Activated CD8-positive, alpha-beta T cell treated with anti-CD3 and anti-CD28 coated beads for 36 hours (primary cell): ENCODE measurements at places on chromosomes 3 and 15.
A peak's percentile ranks its signal among the peaks of the same experiment; 100 is the strongest.

GRCh38 chr3:125245521-125245920, 33.0 kb upstream of the SLC12A8 start:
- no peak for DNase-seq

DNA sequence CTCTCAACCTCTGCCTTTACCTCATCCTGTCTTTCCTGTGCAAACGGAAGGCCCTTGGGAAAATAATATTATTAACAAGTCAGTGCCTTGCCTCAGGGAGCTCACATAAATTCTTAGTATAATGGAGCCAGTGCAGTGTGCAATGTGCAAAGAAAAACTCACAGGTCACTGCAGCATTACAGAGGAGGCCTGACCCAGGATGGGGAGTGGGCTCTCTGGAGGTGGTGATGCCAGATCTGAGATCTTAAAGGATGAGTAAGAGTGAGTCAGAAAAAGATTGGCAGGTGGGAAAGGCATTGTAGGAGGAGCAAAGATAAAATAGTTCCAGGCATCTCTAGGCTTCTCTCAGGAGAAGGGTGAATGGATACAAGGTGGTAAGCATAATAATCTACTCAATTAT, 185.6 kb upstream of the ADAMTS9 start:
- no peak for DNase-seq

DNA sequence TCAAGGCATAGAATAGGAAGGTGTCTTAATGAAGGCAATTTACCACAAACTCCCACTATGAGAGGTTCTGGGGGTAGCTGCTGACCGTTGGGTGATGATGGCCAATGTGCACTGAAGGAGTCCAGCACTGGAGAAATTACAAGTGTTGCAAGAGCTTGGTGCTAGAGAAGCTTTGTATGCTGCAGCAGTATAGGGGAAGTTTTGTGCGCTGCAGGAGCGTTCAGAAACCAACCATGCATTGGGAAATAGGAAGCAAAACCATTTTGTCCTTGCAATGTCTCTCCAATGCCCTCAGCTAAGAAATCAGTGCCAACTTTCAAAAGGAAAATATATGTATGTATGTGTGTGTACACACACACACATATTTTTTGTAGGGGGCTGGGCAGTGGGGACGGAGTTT, 441.6 kb upstream of the NAALADL2 start:
- no peak for DNase-seq

DNA sequence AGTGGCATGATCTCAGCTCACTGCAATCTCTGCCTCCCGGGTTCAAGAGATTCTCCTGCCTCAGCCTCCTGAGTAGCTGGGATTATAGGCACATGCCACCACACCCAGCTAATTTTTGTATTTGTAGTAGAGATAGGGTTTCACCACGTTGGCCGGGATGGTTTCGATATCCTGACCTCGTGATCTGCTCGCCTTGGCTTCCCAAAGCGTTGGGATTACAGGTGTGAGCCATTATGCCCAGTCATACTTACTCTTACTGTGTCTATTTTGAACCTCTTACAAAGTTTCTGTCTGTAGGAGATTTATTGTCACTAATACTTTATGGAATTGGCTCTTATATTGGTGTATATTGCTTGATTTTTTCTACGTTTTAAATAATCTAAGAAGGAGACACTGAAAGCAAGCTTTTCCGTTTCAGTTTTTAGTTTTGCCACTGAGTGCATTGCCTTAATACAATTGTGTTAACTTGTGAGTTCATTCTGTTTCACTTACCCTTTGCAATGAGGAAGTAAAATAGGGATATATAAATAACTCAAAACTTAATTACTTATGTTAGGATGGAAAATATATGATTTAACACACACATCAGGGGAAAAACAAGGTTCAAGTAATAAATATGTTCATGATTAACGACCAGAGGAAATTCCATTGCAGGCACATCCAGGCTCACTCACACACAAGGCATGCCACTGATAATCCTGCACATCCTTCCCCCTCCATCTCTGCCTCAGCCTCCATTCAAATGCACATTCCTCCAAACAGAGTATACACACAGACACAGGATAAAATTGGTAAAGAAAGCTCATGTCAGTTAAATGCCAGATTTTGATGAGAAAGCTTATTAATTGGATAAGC, 279.3 kb upstream of the RASGRP1 start:
- DNase-seq, result no peak

DNA sequence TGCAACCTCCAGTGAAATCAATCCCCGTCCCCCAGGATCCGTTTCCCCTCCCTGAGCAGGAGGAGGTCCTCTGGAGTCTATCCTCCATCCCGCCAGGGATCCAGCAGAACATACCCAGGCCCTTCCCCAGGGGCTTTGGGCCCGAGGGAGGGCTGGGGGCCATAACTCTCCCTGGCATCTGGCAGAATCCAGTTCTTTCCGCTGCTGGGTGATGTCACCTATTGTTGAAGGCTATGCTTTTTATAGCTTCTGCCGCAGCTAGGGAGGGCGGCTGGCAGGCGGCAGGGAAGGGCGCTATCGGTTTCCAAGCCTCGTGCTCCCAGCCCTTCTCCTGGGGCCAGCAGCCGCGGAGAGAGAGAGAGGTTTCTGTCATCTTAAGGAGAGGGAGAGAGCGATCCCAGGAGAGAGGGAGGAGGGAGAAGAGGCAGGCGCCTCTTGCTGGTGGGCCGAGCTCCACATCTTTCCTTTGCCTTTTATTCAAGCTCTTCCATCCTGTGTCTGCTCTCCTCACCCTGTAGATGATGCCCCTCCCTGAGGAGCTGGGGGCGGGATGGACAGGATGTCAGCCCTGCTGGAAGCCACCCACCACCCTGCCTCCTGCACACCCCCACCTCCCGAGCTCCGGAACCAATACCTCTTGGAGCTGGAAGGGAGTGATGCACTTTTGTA, 120.1 kb downstream of the ANP32A start:
- no peak for DNase-seq

GRCh38 chr3:109683746-109684145, 346.4 kb upstream of the DPPA4 start:
- DNase-seq, result no peak

DNA sequence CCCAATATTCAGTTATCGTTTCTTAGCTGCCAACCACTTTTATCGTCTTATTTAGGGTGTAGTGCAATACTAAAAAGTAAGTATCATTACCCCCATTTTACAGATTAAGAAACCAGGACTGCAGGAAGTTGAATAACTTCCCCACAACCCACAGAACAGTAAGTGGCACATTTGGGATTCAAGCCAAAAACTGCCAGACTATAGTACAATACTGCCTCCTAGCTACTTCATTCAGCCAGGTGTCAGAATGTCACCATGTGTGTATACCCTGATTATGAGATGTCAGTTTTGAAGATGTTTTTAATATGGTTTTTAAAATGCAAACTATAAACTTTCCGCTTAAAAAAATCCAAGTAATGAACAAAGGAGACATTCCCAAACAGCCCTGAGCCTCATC, 74.2 kb upstream of the PROK2 start:
- peak; percentile 12 for DNase-seq

GRCh38 chr15:89114990-89115389, 26.7 kb downstream of the ABHD2 start:
- no peak for DNase-seq

DNA sequence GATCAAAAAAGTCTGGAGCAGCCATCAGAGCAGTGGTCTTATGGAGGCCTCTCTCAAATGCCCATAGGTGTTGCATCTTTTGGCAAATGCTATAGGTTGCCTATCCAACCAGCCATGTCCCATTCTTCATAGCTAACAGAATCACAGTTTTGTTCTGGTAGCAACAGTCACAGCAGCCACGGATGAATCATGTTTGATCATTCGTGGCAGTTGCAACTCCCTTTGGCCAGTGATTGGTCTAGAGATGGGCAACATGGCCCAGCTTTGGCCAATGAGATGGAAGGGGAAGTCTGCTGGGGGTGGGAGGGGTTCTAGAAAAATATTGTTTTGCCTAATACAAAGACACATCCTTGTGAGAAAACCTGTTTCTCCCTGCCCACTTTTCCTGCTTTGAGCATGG, 50.3 kb upstream of the PPP2R3A start:
- no peak for DNase-seq

DNA sequence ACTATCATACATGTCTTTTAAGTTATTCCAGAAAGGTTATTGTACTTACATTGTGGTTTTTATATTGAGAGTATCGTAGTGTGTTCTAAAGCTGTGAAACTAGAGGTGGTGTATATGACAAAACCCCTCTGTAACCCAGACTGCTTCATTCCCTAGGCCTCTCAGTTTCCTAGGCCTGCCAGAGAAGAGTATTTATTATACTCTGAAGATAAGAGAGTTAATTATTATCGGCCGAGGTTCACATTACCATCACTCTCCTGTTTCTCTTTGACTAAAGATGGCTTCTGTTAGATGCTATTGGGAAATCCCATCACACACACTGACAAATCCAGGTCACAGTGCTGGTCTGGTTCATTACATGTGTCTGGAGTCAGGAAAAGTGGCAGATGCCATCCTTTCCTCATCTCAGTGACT, 20.5 kb downstream of the EXOSC7 start:
- no peak for DNase-seq

DNA sequence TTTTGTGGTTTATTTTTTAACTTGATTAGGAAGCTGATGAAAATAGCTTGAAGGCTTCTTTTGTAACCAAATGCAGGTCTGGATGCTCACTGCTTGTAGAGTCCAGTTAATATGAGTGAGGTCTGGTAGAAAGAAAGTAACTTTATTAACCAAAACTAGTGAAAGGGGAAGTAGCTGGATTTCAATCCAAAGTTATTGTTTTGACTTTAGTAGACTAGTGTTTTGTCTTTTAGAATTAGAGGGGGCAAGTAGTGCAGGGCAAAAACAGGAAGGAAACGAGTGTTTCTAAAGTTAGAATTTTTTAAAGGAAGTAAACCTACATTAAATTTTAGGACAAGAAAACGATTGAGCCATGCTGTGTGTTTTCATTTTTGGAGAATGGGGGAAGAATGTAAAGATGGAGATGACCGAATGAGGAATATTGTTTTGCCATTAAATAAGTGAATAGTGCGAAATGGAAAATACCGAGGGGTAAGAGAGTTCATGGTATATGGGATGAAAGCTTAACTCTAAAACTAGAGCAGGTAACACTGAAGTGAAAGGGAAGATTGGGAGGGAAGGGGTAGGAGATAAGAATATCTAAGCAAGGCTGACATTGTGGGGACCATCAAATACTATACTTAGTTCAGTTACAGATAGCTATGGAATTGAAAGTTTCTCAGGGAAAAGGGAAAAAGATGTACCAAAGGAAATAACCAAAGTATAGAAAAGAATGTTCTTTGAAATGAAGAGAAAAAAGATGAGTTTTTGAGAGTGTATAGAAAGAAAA, 40.0 kb downstream of the USP3 start:
- DNase-seq, result no peak

- no peak for DNase-seq
Observed at GRCh38 chr3:29465836-29466235, 185.0 kb downstream of the RBMS3 start.

- no peak for DNase-seq
Observed at GRCh38 chr3:113245761-113246161, 34.4 kb downstream of the BOC start.

DNA sequence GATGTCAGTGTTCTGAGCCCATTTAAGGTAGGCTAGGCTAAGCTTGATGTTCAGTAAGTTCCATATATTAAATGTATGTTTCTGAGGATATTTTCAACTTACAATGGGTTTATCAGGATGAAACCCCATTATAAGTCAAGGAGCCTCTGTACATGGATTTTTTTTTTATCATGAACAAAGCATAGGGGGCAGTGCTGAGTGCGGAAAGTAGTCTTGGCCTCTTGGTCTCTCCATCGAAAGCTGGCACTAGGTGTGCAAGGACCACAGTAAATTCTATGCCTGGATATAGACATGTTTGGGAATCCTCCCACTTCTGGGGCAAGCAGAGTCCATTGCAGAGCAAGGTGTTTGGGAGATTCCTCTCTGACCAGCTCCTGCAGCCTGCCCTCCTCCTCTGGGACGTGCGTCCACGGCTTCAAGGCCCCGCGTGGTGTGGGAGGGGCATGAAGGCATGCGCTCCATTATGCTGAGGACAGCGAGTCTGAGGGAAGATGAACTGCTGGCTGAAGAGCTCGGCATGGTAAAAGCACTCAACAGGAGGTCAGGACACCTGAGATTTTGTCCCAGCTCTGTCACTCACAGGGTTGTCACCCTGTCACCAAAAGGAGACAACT, 122.9 kb upstream of the LIPC start:
- DNase-seq, result no peak

DNA sequence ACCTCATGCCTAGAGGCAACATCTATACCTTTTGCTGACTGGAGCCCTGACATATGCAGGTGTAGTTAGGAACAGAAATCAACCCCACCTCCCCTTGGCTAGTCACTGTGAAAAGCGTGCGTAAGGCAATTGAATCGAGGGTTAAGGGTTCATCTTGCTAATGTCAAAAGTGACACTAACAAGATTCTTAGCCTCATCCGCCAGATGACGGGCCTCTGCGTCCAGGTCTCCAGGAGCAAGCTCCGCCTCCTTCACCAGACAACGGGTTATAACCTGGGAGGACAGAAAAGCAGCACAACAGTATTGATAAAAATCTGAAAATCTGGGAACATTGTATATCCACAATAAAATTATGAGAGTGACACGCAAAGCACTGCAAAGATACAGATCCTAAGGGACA, 4.7 kb downstream of the SELENOS start:
- DNase-seq, result no peak

DNA sequence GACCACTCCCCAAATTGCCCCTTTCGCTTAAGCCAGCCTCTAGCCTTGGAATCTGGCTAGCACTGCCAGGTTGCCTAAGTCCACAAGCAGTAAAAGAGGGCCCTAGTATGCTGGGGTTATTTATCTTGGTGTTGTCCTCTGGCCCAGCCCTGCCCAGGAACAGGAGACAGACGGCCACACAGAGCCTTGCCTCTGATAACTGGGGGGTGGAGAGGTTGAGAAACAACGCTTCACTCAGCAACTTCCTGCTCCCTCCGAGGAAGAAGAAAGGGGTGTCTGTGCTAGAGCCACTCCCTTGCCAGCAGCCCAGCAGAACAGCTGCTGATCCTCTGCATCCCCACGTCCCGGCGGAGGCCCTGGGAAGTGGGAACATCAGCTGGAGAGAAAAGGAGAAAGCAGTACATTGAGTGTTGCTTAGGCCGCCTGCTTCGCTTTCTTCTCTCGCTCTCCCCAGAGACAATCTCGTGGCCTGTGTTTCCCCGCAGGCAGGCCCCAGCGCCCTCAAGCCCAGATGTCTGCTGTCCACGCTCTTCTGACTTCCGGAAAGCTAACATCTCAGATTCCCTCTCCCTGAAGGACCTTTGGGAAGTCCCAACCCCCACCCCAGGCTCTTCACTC, 22.6 kb upstream of the C3orf70 start:
- DNase-seq, result no peak
